Suppressor macrophage treated with lipopolysaccharide for 4 hours (primary cell): ENCODE measurements at places on chromosomes 3 and 15.

GRCh38 chr15:96670389-96670788 is 339.9 kb downstream of the NR2F2 start:
- no peak for DNase-seq

DNA sequence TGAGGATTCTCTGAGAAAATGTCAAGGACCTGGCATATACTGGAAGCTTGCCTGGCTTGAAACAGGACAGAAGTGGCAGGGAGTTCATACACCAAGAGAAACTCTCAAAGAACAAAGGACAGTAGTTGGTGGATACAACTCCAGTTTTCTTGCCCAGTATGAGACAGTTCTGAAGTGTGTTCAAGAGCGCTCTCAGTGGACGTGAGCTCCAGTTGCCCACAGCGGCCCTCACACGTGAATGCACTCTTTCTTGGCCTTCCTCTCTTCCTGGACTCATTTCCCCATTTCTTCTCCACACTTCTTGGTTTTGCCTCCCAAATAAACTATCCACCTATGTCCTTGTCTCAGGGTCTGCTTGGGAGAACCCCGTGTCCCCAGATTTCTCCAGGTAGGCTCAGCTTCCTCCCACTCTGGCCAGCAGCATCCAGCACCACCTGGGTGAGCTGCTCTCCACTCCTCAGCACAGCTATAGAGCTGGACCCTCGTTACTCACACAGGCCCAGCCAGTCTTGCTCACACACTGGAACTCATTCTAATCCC is 54.5 kb downstream of the DCLK3 start:
- DNase-seq: no peak

DNA sequence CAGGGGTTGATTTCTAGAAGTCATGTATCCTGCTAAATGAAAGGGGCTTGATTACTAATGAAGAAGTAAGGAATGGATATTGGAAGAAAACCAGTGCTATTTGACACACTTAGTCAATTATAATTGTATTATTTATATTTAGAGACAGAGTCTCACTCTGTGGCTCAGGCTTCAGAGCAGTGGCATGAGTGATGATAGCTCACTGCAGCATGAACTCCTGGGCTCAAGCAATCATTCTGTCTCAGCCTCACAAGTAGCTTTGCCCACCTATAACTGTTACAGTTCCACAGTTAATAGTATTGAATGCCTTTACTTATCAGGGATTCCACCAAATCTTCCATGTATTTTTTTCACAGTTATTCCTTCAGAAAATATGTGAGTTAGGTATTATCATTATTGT is 432.0 kb upstream of the TGFBR2 start:
- DNase-seq: no peak

DNA sequence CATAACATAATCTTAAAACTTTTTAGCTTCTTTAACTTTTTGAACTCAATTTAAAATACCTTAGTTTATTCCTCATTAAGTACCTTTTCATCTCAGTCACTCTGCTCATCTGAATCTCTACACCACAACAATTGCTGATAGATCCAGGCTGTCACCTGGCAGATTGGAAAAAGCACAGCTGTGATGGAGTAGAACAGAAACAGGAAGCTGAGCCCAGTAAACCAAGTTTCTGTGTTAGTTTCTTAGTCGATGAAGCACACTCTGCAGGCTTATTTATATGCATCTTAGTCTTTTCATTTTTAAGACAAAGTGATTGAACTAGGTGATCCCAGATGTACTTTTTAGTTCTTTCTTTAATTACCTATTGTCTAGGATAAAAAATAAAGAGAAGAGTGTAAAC is 1398.0 kb upstream of the ALCAM start:
- DNase-seq: no peak

DNA sequence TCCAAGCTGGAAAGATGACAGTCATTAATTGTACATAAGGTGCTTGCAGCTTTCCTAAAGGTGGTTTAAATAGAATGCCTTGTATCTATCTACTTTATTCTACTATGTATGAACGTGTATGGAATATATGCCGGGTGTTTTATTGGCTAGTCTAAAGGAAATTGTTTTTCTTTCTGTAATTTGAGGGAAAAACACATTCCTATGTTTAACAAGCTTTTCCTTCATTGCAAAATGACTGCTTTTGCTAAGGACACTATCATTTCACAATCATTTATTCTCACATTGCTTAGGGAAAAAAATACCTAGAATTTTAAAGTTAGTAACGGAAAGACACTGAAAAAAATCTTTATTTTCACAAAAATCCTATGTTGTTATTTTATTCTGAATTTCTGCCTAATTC is 141.7 kb downstream of the WDR76 start:
- DNase-seq: no peak

DNA sequence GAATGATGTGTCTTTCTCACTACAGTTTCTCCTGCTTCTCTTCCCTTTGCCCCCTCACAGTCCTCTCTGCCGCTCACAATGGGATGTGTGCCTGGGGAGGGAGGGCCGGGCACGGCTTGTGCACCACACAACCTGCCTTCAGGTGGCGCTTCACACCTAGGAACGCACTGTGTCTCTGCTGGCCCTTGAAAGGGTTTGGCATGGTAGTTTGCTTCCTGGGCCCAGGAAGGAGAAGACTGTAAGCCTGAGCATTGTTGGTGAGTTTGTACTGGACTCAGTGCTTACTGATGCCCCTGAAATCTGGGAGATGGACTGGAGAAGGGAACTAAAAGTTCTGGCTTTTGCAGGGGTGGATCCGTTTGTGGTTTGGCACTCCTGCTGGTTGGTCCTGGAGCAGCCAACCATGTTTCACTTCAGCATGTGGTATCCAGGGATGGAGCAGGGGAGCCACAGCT is 9.2 kb downstream of the ALPK3 start:
- no peak for DNase-seq

DNA sequence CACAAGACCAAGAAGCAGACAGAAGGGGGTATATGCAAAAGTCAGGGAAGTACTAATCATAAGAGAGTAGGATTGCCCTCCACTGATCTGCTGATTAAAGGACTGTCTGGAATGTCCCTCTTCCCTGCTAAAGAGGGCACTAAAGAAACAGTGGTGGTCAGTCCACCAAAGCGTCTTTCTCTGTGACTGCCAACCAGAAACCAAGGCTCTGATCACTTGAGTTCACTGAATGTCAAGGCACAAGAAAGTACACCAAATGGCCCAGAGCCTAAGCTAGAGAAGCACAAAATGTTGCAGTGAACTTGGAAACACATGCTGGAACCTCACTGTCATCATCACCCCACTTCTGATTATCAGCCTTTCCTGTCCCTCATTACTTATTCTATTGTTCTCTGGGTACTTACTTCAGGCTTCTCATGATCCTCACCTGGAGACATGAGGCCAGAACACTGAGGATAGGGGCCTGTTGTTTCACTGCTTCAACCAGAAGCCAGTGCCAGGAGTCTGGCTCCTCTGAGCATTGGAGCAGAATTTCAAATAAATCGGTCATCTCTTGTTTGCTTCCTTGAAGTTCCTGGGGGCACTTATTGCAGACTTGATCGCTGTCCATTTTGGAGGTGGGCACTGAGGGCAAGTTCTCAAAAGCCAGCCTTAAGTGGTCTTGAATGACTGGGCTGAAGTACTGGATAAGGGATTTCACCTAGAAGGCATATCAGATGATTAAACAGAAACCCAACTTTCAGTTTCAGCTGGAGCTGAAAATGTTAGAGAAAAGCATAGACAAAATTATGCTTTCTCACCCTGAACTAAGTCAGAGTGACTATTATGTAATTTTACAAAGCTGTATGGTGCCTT is 58.9 kb downstream of the EIF3J start:
- DNase-seq: peak; percentile 4

DNA sequence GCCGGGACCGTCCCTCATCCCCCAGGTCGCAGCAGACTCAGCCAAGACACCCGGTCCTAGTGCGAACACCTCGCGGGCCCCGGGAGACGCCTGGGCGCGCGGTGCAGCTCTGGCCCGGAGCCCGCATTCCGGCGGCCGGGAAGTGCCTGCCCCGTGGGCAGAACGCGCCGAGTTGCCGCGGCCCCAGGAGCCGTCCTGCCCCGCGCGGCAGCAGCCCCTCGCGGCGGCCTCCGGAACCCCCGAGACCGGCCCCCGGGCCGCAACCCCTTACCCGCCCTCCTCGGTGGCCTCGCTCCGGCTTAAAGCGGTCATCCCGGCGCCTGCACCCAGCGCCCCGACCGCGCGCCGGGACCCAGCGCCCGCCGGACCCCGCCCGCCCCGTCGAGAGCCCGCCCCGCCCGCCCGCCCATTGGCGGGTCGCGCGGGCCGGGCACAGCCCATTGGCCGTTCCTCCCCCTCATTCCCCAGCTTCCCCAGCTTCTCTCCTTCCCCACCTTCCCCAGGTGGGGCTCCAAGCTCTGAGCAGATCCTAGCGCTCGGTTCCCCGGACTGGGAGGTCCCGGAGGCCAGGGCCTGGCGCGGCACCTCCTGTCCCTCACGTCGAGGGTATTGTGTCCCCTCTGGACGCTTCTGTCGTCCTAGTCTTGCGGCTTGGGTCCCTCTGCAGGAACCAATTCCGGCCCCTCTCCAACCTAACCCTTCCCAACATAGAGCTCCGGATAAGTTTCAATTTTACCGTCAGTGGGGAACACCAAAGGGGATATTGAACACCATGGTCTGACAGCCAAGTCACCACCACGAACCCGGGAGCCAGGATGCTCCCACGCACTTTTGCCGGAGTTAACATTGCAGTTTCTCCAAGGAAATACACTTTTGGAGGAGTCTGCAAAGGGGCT is at the start of gene GRAMD2A:
TSS of gene GRAMD2A (minus strand) at position 328 of the 896 bp plus-strand sequence.
- peak; percentile 32 for DNase-seq

GRCh38 chr3:23325466-23326065 is 122.4 kb downstream of the UBE2E2 start:
- DNase-seq: peak; percentile 39

DNA sequence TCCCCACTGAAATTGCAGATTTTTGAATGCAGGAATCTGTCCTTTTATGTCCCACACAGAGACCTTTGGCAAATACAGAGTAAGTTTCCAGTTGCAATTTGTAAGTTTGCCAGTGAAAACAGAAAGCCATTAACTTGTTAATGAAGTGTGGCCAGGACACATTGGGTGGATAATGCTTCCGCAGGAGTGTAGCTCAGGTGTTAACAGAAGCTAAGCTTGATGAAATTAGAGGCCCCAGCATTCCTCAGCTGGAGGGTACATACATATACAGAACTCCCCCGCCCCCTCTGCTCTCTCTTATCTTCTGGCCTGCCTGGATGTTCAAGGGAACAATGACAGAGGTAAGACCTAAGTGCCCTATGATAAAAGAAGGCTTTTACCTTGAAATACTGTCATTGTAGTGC is 8.1 kb upstream of the LRRC2 start:
- no peak for DNase-seq
